ENCODE measurements at places on chromosomes 3 and 15.

DNA sequence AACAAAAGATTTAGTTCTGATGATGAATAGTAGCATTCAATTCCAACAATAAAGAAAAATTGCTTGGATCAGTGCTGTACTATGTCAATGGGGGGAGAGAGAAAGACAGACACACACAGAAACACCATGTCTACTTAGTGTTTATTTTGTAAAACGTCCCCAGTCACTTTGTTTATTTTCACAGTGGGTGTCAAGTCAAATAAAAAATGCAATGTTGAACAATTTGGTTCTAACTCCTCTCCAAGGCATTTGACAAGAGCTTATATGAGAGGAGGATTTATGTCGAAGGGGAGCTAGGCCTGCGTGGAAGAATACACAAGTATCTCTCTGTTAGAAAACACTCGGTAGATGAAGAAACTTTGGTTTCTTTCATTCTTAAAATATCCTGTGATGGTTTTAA lies 201.7 kb upstream of the SLC2A2 start:
- no peak for DNase-seq

DNA sequence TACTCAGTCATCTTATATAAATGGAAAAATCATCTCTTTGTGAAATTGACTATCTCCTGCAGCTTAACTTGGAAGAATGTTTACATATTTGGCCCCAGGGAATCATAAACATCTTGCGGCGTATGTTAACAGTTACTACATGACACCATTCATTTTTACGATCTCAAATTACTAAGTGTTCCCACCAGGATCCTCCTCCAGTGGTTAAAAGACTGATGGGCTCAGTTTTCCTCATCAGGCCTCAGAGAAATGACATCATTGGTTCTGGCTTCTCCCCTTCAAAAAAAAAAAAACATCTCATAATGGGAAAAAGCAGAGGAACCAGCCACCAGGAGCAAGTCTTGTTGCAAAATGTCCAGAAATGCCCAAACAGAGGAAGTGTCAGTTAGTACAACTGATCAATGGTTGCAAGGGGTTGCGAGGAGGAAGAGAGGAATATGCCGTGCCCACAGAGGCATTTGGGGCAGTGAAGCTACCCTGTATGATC lies 70.5 kb upstream of the LIPC start:
- DNase-seq, result no peak

DNA sequence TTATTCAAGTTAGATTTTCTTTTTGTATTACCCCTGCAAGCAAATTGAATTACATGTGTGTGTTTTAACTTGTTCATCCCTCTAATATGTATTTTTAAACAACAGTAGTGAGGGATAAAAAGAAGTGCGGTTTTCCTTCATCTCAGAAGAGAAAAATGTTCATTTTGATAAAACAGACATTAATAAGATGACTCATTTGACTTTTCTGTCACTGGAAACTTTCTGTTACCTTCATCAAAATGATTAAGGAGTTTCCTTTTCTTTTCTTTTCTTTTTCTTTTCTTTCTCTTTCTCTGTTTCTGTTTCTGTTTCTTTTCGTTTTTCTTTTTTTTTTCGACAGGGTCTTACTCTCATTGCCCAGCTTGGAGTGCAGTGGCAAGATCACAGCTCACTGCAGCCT lies 53.0 kb downstream of the ECT2 start:
- no peak for DNase-seq

DNA sequence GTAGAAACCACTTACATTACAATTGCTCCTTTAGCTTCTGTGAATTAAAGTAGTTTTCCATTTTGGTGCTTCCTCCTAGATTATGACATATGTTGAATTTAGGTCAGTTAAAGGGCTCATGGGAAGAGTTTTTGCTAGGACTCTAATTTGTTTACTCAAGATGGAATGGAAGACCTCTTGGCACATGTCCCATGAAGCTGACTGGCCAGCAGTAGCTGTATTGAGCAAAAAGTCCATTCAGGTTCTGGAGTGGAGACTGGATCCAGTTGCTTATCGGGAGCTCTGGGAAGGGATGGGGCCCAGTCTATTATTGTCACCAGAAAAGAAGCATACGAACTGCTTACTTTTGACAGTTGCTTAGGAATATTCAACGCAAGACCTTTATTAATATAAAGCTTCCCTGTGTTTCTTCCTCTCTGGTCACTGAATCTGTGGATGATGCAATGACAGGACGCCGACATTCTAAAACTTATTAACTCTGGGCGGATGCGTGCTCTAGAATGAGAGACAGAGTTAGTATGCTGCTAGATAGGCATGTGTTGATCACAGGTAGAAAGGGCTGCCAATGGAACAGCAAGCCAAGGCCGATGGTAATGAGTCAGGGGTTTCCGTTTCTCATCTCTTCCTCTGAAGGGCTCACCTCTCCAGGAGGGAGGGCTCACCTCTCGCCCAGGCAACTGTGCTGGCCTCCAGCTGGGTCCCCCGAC lies 155.8 kb downstream of the NR1D2 start:
- DNase-seq, result no peak

DNA sequence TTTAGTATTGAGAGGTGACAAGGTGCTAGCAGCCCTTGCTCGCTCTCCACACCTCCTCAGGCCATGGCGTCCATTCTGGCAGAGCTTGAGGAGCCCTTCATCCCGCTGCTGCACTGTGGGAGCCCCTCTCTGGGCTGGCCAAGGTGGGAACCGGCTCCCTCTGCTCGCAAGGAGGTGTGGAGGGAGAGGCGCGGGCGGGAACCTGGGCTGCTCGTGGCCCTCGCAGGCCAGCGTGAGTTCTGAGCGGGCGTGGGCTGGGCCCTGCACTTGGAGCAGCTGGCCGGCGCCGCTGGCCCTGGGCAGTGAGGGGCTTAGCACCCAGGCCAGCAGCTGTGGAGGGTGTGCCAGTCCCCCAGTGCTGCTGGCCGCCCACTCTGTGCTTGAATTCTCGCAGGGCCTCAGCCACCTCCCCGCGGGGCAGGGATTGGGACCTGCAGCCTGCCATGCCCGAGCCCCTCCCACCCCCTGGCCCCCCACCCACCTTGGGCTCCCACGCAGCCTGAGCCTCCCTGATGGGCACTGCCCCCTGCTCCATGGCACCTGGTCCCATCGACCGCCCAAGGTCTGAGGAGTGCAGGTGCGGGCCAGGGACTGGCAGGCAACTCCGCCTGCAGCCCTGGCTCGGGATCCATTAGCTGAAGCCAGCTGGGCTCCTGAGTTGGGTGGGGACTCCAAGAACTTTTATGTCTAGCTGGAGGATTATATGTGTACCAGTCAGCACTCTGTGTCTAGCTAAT lies 785.2 kb downstream of the DIPK2A start:
- no peak for DNase-seq

DNA sequence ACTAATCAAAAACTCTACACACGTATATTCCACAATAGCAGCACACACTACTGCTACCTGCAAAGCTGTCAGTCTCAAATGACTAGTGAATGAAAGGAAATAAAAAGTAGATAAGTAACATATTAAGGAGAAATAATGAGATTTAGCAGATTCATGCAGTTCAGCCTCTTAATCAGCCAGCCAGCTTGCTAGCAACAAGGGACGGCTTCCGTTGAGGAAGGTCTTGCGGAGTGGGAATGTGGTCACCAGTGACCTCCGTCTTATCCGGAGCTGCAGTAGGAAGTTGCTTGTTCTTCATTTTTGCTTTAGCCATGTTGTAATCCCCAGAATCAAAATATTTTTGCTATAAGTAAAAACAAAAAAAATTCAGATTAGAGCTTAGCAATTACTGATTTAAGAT lies 17.1 kb downstream of the ARPP19 start:
- DNase-seq, result no peak

- no peak for DNase-seq
Observed at GRCh38 chr15:48710952-48711495, 65.5 kb upstream of the FBN1 start.

GRCh38 chr15:53979051-53979788 lies 979 bp downstream of the UNC13C start:
- DNase-seq, result no peak

- DNase-seq, result no peak
Observed at GRCh38 chr15:42090370-42090769, 4.0 kb downstream of the PLA2G4D start.

- DNase-seq, result no peak
Observed at GRCh38 chr3:130839813-130840212, 54.1 kb upstream of the ATP2C1 start.

GRCh38 chr3:124818398-124819091 lies 68.6 kb downstream of the ITGB5 start:
- no peak for DNase-seq

DNA sequence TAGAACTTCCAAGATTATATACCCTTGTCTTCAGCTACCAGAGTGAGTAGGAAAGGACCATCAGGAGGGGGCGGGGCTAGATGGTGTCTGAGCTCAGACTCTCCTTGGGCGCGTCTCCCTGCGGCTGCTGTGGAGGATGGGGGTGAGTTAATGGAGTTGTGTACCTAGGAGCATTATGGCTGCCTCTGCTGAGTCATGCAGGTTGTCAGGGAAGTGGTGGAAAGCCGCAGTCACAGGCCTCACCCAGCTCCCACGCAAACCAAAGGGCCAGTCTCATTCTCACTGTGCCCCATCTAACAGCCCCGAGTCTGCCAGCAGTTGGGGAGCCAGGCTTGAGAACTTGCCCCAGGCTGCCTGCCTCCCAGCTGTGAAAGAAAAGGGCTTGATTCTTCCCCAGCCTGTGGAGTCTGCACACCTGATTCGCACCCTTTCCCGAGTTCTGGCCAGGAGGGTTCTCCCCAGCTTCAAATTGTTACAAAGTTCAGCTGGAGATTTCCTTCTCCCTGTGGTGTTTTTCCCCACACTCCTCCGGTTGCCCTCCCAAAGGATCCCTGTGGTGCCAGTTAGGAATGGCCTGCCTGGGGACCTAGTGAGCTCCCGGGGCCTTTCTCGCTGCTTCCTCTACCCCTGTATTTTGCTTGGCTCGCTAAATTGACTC lies 143.3 kb downstream of the HCN4 start:
- DNase-seq, result peak; percentile 21

GRCh38 chr3:26624209-26624765 lies 1.7 kb downstream of the LRRC3B start:
- no peak for DNase-seq

GRCh38 chr3:7934362-7934761 lies 567.3 kb upstream of the LMCD1 start:
- DNase-seq, result no peak

- no peak for DNase-seq
Observed at GRCh38 chr3:295166-295565, 98.6 kb downstream of the CHL1 start.

GRCh38 chr15:95127356-95127755 lies 896.0 kb downstream of the MCTP2 start:
- DNase-seq, result no peak

GRCh38 chr3:16887130-16887529 lies 2.4 kb downstream of the PLCL2 start:
- DNase-seq, result no peak

Data from activated CD4-positive, alpha-beta T cell treated with anti-CD3 and anti-CD28 coated beads, Interleukin-2, amount 50 U/mL, for 4 hours (primary cell).